ENCODE measurements at places on chromosomes 16 and 17. TPM values are rescaled to one million over a fixed set of nuclear protein-coding genes. Genes with fewer than 3 reads are reported as not detected.

DNA sequence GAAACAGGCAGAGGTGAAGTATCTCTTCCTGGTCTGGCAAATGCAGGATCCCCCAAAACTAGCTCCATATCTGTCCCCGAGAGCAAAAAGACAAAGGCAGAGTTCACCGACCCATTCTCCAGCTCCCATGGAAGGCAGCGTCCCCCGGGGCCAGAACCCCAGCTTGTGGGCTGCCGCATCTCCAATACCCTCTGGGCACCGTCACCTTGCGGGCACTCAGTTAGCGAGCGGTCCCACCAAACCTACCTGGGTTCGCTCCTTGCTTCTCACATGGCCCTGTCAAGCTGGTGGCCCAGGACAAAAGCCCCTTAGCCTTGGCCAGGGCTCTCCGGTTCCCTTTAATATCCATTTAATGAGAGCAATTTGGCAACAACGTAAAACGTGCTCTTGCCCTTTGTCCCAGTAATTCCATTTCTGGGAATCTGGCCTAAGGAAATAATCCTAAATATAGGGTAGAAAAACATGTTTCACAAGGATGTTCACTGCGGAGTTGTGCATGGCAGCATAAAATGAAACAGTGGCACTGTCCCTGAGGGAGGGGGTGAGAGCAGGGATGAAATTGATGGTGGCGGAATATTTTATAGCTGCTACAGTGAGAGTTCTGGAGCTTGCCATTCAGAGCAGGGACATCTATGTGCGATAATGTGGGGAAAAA, 157.1 kb downstream of the CMIP start:
- DNase-seq, result no peak

ADGRG1 gene
- 0.33 TPM for total RNA-seq

DNA sequence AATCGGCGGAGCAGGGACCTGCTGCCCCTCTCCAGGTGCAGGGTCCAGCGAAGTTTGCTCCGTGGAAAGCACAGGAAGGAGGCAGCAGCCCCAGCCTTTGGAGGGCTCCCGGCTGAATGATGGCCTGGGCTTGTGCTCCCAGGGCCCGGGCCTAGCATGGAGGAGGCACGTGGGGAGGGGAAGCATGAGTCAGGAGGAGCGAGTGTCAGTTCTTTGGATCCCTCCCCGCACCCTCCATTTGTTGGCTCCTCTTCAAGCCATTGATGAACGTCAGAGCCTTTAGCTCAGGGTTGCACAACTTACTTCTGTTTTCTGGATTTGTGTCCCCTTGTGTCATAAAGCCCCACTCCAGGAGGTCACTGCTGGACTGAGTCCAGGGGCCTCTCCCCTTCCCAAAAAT, 25.8 kb downstream of the TTYH2 start:
- no peak for DNase-seq

TMEM235 gene
- not detected for total RNA-seq

DNA sequence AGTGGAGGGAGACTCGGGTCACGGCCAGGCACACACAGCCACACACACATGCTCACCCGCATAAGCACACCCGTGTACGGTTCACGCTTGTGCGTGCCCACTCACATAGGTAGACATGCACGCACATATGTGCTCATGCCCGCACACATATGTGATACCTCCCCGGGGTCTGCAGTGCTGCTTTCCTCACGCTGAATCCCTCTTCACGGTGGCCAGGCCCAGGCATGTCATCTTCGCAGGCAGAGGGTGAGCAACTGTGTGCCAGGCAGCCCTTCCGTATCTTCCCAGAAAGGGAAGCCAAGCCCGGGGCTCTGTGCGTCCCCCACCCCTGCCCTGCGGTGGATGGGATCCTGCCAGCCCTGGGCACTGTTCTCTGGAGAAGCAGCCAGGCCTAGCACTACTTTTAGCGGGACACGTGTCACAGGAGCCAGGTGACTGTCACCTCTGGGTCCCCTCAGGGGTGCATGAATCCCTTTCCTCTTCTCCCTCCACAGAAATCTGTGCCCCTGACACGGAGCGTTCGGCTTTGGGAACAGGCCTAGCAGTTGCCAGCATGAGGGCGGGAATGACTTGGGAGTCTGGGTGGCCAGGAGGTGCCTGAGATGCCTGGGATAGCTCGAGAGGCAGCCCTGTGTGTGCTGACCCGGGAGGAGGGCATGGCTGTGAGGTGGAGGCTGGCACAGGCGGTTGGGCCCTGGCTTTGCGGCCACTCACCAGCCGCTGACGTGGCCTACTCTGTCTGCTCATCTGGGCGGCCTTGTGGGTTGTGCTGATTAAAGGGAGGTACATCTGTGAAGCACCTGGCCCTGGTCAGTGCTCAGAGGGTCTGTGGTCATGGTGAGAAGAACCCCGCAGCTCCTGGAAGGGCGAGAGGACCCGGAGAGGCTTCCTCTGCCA, 47.5 kb downstream of the BAIAP2 start:
- DNase-seq, result no peak

GRCh38 chr17:19750020-19750572, 2.0 kb upstream of the ALDH3A1 start:
- DNase-seq, result no peak

DNA sequence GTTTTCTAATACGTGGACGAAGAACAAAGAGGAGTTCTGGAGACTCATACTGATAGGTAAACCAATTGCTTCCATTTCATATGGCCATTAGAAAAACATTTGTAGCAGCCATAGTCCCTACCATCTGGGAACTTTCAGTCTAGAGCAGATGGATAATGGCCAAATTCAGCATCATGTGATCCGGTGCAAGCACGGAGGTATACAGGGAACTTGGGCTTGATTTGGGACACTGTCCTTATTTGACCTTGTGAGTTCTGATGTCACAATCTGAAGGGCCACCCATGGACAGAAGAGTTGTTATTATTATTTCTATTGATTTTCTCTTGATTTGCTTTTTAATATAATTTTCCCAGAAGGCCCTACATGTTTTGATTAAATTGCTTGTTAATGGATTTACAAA, 154.6 kb upstream of the ZNF267 start:
- DNase-seq, result no peak

DNA sequence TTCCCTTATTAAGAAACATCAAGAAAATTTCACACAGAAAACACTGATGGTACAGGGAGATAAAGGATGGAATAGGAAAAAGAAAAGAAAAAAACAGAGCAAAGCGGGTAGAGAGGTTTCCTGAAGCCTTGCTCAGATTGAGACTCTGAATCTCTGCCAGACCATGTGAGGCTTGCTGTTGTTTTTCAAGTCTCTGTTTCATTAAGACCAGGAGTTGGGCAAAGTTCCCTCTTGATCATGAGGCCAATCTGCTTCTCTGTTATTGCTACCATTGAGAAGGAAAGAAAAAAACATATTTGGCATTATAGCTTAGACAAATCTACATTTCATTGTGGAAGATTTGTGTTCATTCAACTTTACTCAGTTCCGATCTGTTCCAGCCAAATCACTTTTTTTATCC, 201.6 kb upstream of the SOX9 start:
- no peak for DNase-seq

GRCh38 chr16:76118344-76118743, 158.9 kb upstream of the CNTNAP4 start:
- DNase-seq, result no peak

DNA sequence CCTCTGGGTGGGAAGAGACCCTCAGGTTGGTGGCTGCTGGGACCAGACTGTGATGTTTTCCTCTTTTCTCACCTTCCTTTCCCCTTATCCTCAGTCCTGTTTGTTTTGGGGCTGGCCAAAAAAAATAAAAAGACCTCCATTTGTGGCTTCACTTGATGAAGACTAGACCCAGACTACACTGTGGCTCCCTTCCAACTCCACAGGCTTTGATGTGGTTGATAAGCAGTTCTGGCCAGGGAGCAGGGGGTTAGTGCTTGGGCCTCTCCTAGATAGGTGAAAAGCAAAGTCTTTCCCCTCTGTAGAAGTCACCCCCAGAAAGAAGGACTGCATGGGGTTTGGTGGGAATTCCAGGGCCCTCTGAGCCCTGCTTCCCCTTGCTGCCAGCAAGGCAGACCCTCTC, 11.2 kb upstream of the ADAM11 start:
- DNase-seq, result no peak

KRTAP4-6 gene
- not detected for total RNA-seq

RAB34 gene
- 6.3 TPM for total RNA-seq

DNA sequence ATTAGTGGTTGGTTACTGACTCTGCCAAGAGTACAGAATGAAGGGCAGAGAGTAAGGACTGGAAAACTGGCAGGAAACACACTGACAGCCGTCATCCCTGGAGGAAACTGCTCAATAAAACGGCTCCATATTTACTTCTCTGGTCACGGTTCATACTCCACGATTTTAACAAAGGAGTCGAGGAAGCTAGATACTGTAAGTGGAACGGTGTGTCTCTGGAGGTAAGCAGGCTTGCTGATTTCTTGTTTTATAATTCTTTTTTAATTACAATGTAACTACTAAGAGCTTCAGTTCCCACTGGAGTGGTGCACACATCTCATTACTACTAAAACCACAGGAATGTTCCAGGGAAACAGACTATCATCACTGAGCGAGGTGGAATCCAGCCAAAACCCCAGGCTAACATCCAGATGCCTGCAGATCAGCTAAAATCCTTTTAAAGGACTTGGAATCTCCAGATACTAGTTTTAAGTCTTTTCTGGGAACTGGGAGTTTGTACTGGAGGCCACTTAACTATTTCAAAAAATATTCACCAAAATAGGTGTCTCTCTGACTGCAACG, 17.8 kb downstream of the SERPINF1 start:
- no peak for DNase-seq

- peak; percentile 39 for DNase-seq
These were observed 27.8 kb downstream of the CASKIN2 start for GRCh38 chr17:75487351-75488070.

DNA sequence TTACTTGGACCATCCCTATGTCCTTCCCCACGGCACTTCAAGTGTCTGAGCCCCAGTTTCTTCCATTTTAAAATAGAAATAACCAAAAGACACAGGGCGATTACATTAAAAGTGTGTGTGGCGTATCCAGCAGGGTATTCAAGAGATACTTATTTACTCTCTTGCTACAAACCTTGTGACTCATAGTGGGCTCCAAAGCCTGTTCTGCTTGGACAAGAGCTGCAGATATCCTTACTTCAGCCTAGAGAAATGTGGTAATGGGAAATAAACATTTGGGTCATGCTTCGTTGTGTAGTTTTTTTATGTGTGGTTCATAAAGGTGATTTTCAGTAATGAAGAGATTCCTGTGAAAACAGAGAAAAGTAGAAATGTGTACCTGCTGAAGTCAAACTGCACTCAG, 288.9 kb upstream of the CDH11 start:
- DNase-seq, result no peak

DNA sequence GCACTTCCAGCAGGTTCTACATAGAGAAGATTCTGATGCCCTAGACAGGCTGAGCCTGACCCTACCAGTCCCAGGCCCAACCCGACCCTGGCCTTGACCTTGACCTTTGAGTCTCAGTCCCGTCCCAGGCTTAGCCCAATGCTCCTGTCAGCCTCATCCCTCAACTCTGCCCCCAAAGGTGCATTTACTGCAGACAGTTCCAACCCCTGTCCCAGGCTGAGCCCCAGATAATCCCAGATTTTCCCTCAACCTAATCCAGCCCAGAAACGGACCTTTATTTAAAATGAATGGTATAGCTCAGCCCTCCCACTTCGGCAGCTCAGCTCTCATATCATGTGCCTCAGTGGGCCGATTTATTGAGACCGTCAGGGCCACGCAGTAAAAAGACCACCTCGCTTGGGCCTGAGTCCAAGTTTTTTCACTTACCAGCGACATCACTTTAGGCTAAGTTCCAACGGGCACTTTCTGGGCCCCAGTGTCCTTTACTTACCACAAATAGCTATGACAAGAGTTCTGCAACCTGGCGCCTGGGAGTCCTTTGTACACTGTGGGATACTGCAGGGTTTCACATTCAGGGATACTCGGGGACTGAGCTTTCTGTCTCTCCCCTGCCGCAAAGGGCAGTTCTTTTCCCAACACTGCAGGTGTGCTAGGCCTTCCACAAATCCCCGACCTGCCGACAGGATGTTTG, 89.5 kb downstream of the WSCD1 start:
- no peak for DNase-seq

DNA sequence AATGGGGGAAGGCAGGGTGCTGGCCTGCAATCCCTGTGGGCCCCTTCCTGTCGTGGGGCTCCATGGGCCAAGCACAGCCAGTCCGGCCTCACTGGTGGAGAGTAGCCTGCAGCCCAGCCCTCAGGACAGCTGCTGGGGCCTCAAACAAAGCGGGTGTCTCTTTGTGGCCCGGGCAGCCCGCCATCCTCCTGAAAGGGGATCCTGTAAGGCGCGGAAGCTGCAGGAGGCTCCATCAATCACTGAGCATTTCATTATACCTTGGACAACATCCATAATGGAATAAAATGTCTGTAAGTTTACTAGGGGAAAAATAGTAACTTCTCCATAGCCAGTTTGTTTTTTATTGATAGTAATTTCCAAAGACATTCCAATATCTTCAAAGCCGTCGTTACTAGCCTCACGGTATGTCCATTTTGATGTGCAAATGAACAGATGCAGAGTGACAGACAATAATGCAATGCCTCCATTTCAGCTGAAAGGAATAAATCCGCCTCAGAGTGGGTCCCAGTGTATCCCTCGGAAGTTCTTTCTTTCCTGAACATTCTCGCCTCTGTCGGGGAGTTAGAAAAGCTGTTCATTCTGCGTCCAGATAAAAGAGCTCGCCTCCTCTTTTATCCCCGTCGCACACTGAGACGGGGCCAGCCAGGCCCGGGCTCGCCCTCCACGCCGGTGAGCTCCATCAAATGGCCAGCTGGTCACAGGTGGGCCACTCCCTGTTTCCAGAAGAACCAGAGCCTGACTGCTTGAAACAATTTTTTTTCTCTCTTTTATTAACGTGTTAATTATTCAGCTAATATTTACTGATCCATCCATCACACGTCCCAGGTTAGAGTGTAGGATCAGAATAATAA, 14.4 kb downstream of the WSCD1 start:
- no peak for DNase-seq

DNA sequence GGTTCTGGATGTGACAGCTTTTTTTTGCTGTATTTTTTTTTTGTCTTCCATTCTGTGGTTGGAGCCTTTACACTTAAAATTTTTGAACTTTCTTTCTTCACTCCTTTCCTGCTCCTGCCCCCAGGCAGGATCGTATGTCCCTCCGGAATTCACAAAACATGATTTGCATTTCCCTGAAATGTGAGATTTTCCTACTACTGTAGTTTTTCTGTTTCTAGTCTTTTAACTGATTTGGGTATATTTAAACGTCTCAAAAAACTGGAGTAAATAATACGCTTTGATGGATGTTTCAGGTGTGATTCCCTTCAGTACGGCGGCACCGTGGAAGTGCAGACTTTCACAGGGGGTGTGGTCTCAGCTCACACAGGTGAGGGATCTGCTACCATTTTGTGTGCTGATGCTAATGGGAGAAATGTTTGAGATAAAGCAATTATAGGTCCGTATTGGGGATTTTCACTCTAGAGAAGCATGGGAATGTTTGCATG, 686 bp downstream of the SRCAP start:
- no peak for DNase-seq

GRCh38 chr16:82685526-82685925, 58.8 kb downstream of the CDH13 start:
- DNase-seq, result no peak

DNA sequence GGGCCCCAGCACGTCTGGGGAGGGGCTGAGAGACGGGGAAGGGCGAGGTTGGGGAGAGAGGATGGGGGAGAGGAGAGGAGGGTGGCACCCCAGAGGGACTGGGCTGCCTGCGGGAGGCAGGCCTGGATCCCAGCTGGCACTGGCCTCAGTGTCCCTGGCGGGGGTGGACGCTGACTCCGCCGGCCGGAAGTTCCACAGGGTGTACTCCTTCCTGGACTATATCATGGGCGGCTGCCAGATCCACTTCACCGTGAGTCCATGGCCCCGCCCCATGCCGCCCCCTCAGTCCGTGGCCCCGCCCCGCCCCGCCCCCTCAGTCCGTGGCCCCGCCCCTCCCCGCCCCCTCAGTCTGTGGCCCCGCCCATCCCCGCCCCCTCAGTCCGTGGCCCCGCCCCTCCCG, 11.3 kb downstream of the CPNE7 start:
- DNase-seq, result peak; percentile 34

SPIRE2 gene
- 3.0 TPM for total RNA-seq

All from CD4-positive, alpha-beta memory T cell (primary cell).